ENCODE measurements at places on chromosomes 7 and 10.

DNA sequence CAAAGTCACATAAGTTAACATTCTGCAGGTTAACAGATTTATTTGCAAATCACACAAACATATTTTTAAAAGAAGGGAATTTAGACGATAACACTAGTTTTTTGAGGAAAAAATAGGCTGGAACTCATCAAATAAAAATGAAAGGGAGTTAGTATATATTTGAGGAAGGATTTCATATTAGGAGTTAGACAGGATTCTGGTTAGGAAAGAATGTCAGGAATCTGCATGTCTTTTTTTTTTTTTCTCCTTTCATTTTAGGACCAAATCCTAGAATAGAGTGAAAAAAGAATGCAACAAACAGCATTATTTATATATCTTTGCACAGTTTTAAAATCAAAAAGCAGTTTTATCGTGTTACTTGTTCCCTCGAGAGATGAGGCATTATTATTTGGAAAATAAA is 8.9 kb upstream of the TRDMT1 start:
- DNase-seq = no peak

GRCh38 chr10:95524358-95525032 is 36.7 kb downstream of the SORBS1 start:
- DNase-seq = no peak

- DNase-seq = no peak
Observed at GRCh38 chr7:104841798-104842197, 172.2 kb upstream of the KMT2E start.

GRCh38 chr10:13473986-13474385 is 54.8 kb downstream of the BEND7 start:
- DNase-seq = no peak

DNA sequence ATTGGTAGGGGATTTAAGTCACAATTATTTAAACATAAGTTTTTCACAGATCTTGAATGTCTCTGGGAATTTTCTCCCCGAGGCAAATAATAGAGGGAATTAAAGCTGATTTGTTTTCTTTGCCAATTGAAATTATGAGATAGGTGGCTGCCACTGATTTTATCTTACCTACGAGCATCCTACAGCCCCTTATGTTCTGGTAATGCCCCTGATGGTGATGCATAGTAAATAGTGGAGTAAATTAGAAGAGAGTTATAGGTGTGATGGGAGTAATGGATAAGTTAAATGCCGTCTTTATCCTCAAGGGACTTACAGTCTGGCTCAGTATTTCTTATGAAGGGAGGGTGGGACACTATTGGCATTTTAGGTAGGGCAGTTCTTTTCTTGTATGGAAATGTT is 58.1 kb downstream of the HDAC9 start:
- no peak for DNase-seq

DNA sequence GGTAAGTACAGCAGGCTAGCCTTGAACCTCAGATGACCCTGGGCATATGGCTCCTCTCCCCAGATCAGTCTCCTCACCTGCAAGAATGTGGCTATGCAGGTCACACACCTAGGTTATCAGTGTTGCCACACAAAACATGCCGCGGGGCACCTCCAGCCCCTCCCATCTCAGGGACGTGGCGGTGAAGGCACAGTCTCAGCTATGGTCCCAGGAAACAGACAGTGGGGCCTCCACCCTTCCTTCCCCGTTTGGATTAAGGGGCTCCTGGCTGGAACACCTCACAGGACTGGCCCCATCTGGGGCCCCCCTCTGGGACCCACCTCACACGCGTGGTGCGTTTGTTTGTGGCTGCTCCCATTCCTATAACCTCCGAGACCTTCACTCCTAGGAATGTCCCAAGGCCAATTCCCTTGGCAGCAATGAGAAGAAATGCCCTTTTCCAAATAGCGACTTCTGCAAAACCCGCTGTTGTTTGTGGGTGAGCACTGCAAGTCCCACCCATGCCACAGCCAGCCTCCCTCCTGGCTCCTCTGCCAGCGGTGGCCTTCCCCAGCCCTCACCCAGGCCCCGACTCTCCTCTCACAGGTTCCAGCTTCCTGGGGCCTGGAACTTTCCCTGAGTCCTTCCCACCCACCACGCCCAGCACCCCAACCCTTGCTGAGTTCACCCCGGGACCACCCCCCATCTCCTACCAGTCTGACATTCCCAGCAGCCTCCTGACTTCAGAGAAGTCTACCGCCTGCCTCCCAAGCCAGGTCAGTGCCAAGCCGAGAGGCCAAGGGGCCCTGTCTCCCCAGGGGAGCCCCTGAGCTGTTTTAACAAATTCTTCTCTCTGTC is 17.1 kb downstream of the ZMIZ2 start:
- no peak for DNase-seq

DNA sequence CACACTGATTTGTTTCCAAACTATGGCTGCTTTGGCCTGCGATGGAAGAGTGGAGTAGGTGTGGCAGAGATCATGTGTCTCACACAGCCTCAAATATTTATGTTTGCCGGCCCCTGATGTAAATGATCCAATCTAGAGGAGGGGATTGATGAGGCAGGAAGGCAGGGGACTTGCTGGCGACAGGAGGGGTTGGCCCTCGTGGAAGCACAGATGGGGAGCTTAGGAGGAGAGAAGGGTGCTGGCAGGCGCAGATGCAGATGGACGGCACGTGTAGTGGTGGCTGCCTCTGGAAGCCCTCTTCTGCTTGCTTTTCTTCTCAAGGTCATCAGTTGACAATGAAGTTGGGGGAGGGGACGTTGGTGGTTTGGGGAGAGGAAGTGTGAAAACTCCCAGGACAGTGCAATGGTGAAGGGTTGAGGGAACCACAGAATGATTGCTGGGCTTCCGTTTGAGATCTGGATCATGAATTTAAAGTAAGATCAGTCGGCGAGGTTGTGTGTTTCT is 15.4 kb downstream of the COL13A1 start:
- DNase-seq = no peak

DNA sequence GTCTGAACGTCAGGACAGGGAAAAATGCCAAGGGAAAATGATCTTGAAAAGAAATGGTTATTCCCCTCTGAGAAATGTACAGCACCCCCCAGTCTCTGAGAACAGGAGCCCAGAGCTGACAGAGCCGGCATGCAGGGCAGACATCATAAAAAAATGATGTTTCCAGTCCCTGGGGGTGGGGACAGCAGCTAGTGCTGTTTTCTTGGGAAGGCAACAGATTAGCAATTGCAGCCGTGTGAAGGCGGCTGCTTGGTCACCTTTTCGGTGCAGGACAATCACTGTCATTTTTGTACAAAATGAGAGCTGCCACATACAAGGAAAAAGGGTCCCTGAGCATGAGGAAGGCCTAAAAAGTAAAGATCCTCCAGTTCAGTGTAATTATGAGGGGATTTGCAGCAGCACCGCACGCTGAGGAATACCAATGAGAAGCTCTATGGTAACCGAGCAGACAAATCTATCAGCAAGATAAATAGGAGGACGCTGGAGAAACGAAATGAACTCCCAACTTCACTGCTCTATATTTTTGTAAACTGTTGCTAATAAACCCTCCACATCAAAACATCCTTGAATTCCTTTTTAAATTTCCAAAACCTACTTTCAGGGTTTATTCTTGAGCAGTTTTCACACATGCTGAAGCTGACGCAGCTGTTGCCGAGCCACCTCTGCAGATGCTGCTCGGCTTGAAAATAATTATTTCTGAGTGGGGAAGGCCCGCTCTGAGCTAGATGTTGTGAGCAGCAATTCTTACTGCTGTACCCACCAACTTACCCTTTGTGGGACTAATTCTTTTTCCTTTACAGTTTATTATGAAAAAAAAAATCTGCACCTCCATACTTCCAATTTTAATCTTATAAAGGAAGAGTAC is 98.2 kb upstream of the NEBL start:
- DNase-seq = no peak

GRCh38 chr10:614139-614711 is 75.2 kb downstream of the DIP2C start:
- DNase-seq = no peak

GRCh38 chr10:14603534-14604102 is 171.1 kb downstream of the FAM107B start:
- no peak for DNase-seq

DNA sequence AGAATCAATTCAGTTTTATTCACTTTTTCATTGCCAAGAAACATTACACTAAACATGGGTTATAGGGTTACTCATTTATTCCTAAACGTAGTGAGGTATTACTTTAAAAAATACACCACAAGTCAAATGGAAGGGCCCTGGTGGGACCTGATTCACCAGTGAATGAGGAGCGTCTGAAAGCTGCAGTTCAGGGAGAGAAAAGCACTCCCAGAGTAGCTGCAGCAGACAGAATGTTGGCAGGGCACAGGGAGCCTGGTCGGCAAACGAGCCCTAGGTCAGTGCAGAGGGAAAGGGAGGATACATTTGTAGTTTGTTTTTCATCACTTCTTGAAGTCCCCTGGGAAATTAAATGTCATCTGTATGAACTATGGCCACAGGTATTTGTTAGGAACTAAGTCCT is 361.7 kb upstream of the ETV1 start:
- DNase-seq = no peak

- DNase-seq = no peak
Observed at GRCh38 chr7:1738956-1739355, 68.9 kb downstream of the ELFN1 start.

DNA sequence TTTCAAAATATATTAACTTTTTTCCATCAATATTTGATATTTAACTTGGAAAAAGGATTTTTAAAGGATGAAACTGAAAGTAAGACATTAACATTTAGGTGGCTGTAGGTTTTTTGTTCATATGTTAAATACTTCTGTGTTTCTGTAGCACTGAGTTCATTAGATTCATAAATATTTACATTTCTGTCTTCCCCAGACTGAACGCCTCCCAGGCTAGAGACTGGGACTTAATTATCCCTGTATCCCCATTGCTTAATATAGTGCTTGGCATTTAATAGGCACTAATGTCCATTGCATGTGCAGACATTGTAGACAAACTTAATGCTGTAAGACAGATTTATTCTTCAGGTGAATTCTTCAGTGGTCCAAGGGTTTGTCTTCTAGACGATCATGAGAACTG is 7.4 kb downstream of the PTPN12 start:
- DNase-seq = no peak

- no peak for DNase-seq
Observed at GRCh38 chr7:55367283-55367840, 2.2 kb downstream of the LANCL2 start.

- no peak for DNase-seq
Observed at GRCh38 chr10:94344522-94345122, 18.1 kb downstream of the NOC3L start.
